ENCODE measurements at places on chromosomes 6 and 20. TPM values are rescaled to one million over a fixed set of nuclear protein-coding genes. Genes with fewer than 3 reads are reported as not detected.

DNA sequence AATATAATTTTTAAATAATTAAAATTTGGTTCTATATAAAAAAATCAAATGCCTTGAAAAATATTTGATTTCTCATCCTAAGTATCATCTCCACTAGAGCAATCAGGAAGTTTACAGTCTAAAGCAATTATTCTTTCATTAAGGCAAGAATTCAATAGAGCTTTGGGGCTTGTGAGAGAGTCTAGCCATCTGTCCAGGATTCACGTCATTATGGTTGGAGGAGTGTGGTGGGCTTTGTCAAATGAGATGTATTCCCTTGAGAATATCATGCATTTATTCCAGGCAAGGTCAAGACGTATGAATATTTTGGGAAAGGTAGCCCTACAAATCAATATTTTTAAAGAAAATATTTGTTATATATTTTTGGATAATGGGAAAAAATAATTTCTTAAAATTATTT lies 132.4 kb downstream of the ELOVL4 start:
- no peak for DNase-seq

- DNase-seq = no peak
Observed at GRCh38 chr20:15625981-15626380, 947.3 kb downstream of the KIF16B start.

DNA sequence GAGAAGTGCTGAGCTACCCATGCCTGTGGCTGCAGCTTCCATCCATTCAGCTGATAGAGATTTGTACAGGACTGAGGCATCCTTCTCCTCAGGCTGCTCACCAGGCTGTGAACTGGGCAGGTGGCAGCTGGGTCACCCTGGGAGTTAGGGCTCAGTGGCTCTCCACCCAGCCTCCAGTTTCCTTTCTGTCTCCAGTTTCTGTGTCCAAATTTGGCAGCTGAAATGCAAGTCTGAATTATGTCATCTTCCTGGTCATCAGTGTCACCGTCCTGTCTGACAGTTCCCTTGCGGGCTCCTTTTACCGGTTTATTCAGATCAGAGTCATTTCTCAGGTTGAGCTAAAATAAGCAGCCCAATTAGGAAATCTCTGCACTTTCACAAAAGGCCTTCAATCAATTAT lies 93.3 kb downstream of the EDN1 start:
- DNase-seq = no peak

DNA sequence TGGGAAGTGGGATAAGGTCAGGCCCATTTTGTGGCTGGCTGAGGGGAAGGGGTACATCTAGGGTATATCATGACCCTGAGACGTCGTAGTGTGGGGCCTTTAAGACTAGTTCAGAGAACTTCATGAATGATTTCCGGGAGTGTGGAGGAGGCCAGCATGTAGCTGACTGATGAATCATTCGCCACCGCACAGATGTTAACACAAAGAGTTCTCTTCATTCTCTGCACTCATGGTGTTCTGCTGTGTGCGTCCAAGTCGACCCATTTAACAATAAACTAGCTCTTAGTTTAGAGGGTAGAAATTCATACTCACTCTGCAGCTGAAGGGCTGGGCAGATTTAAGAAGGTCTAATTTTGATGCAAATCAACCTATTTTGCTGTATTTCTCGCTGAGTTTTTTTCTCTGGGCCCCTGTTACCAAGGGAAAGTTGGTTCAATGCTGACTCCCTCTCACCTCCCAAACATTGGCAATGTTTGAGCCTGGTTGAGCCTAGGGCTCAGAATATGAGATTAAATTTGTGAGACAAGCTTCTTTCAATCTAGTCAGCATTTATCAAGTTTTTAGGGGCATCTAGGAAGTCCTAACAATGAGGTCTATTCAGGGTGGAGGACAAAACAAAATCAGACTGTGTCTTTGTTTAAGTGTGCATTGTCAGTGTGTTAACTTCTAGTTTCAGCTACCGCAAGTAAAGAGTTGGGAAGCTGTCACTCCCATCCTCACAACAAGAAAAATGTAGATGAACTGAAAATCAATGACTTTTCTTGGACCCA lies 106.8 kb upstream of the CBLN4 start:
- no peak for DNase-seq

GRCh38 chr20:19210391-19211155 lies 1.9 kb upstream of the SLC24A3 start:
- DNase-seq = no peak

GRCh38 chr6:142485256-142485655 lies 183.4 kb downstream of the ADGRG6 start:
- DNase-seq = no peak

DNA sequence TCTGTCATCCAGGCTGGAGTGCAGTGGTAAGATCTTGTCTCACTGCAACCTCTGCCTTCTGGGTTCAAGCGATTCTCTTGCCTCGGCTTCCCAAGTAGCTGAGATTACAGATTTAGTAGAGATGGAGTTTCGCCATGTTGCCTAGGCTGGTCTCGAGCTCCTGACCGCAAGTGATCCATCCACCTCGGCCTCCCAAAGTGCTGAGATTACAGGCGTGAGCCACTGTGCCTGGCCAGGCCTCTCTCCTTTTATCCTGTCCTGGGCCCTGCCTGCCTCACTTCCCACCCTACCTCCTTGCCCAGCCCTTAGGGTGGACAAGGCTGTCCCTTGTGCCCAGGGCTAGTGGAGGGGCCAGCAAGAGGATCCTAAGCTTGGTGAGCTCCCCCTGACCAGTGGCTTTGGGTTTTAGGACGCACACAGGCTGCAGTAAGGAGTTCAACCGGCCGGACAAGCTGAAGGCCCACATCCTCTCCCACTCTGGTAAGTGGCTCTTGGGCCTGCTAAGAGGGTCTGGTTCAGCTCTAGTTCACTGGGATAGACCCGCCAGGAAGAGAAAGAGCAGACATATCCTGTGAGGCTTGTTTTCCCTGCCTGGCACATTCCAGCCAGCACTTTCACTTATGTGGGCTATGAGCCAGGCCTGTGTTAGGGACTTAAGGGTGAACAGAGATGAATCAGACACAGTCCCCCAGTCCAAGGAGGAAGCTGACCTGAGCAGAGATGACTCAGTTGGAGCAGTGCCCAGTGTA lies 21.9 kb upstream of the CHMP4B start:
- DNase-seq = no peak

DNA sequence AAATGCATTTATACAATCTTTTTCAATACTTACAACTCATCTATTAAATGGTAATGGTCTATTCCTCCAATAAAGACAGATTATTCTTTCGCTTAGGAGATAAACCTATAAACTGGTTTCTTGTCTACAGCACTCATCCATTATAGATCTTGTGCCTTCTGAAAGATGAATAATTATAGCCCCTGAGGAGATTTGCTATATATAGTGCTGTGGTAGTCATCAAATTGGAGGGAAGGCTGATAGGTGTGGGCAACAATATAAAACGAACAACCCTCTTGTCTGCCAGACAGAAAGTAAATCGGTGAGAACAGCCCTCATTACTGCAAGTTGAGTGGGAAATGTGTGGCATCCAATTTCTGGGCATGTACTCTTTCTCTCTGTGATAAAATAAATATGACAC lies 292.5 kb upstream of the CNR1 start:
- no peak for DNase-seq

DNA sequence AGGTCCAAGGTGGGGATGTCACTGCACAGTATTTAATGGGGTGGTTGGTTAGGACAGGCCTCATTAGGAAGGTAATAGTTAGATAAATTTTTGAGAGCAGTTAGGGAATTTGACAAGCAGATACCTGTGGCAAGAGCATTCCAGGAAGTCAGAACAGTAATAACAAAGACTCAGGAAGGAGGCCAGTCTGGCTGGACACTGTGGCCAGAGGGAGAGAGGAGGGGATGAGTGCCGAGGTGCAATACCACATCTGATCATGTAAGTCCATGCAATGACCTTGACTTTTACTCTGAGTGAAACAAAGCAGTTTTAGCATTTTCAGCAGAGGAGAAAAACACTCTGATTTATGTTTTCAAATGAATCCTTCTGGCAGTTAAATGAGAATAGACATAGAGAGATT lies 990.7 kb upstream of the FLRT3 start:
- no peak for DNase-seq

DNA sequence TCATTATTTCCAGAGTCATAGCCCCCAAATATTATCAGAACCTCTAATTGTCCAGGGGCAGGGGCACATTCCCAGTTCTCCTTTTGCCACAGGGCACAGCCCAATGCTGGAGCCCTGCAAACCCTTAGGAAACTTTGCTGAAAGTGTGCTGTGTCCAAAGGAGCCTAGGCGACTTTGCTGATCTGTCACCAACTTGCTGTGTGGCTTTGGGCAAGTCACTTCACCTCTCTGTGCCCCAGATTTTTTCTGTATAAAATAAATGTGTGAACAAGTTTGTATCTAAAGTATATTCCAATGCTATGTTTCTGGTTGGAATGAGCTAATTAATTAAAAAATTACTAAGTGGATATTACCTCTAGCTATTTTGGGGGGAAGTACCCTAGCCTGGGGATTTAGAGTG lies 25.4 kb upstream of the BCAS1 start:
- DNase-seq = no peak

DNA sequence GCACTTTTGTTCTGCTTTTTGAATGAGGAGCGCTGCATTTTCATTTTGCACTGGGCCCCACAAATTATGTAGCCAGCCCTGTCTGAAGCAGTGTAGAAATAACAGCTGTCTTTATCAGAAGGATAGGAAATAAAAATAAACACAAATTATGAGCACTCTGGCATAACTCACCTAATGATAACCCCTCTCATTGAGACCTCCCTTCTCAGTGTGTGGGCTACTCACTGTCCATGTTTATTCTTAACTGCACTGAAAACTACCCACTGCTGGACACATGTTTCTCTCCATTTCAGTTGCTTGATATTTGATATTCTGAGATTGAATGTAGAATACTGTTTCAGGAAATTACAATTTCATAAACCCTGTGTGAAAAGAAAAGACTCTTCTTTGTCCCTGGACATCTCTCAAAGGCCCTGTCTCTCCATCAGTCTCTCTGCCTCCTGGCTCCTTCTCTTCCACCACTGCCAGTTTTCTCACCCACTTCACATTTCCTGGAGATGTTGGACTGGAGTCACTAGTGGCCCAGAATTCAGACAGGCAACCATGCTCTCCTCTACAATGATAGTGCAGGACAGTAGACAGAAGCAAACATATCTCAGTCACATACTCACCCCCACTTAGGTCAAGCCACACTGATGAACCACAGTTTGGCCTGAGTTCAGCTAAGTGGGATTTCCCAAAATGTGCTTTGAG lies 29.6 kb upstream of the SAYSD1 start:
- no peak for DNase-seq

- no peak for DNase-seq
Observed at GRCh38 chr6:98924647-98925046, 23.1 kb downstream of the FBXL4 start.

- no peak for DNase-seq
Observed at GRCh38 chr6:6588064-6588923, at the start of gene LY86. TSS of gene LY86 (plus strand) at chr6:6588720. CDS start at chr6:6588735, 15 bp downstream.

- no peak for DNase-seq
Observed at GRCh38 chr20:13131688-13132087, 89.4 kb upstream of the ISM1 start.

DNA sequence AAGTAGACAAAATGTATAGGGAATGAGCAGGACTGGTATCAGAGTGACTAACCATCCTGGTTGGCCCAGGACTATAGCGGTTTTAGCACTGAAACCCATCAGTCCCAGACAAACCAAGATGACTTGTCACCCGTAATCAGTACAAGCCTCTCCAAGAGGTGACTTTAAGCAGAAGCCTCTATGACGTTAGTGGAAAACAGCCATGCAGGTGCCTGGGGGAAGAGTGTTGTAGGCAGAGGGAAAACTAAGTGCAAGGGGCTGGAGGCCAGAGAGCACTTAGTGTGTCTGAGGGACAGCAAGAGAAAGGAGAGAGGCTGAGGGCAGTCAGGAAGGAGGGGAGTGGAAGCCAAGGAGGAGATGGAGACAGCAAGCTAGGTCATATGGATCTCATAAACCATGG lies 2.1 kb downstream of the SGK2 start:
- DNase-seq = no peak

DNA sequence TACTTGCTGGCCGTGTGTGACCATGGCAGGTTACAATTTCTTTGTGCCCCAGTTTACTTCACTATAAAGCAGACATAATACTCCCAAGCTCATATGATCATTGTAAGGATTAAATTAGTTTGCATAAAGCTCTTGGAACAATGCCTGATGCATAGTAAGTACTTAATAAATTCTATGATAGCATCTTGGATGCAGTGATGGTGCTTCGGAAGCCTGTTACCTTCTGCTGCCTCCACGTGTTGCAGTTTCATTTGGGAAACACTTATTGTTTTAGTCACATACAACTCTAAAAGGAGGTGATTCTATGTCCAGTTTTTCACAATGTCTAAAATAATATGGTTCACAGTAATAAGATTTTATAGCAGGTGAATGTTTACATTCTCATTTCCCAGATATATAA lies 343.9 kb downstream of the NRN1 start:
- no peak for DNase-seq

DNA sequence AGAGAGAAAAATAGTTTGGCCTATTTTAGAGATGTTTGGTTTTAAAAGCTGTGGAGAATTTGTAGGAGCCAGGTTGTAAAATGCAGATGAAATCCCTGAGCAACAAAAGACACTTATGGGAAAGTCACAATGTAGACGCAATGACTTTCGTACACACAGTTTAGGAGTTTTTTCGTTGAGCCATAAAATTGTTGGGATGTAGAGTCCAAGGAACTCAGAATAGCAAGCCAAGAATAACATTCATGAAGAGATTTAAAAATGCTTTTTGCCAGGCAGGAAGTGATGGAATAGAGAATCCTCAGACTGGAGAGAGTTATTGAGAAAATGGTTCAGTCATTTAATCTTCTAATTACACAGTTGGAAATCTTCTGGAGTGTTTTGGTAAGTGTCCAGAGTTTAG lies 11.5 kb upstream of the PROKR2 start:
- DNase-seq = no peak

- no peak for DNase-seq
Observed at GRCh38 chr6:134449781-134450180, 131.9 kb upstream of the SGK1 start.

THBS2 gene
- not detected for total RNA-seq

COL9A3 gene
- total RNA-seq = 2.2 TPM

NR2E1 gene
- not detected for total RNA-seq

RAB44 gene
- total RNA-seq = not detected

NUP153 gene
- 59.3 TPM for total RNA-seq

TCP11 gene
- total RNA-seq = not detected

PLTP gene
- total RNA-seq = 0.27 TPM

PAK5 gene
- not detected for total RNA-seq

All from naive thymus-derived CD8-positive, alpha-beta T cell (primary cell).